ENCODE measurements at places on chromosomes 2 and 18. TPM values are rescaled to one million over a fixed set of nuclear protein-coding genes. Genes with fewer than 3 reads are reported as not detected.

- H3K27ac ChIP-seq: no peak overlapping the region
- H3K36me3 ChIP-seq: no peaks in the 10 kb centered on the region
- DNase-seq: no peak
- H3K27me3 ChIP-seq: no peaks in the 10 kb centered on the region
- no peaks in the 10 kb centered on the region for H3K4me1 ChIP-seq
These were observed 39.1 kb upstream of the GALNT3 start for GRCh38 chr2:165833156-165833555.

DNA sequence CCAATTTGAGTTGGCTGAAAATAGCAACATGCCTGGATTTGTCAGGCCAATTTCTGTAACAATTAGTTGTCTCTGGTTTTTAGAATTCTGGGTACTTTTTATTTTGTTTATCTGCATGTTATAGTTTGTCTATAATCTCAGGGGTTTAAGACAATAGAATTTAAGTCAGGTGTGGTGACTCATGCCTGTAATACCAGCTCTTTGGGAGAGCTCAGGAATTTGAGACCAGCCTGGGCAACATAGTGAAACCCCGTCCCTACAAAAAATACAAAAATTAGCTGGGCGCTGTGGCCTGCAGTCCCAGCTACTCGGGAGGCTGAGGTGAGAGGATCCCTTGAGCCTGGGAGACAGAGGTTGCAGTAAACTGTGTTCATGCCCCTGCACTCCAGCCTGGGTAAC lies 114.4 kb upstream of the GLS start:
- no peaks in the 10 kb centered on the region for H3K36me3 ChIP-seq
- DNase-seq: no peak
- H3K4me3 ChIP-seq: no peak overlapping the region
- no peaks in the 10 kb centered on the region for H3K27me3 ChIP-seq

DNA sequence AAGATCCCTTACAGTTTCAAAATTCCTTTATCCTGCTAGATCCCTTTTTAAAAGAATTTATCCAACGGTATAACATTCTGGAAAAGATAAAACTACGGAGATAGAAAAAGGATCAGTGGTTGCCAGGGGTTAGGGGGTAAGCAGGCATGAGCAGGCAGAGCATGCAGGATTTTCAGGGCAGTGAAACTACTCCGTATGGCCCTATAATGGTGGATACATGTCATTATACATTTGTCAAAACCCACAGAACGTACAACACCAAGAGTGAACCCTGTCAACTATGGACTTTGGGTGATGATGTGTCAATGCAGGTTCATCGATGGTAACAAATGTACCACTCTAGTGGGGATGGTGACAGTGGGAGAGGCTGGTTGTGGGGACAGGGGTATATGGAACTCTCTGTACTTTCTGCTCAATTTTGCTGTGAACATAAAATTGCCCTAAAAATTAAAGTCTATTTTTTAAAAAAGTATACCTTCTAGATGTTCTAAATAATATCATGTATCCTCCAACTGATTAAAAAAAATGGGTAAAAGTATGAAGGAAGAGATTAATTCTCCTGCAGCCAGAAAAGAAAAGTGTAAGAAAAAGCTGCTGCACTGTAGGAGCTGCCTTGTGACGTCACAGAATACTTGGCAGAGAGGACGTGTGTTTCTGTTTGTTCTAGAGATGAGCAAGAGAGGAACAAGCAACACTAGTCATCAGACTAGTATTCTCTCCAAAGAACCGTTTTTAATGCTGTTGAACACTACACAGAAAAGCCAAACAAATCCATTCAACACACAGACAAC lies 23.6 kb downstream of the ANKRD44 start:
- H3K4me1 ChIP-seq: no peaks in the 10 kb centered on the region
- H3K27ac ChIP-seq: no peak overlapping the region
- H3K27me3 ChIP-seq: no peaks in the 10 kb centered on the region
- no peaks in the 10 kb centered on the region for H3K36me3 ChIP-seq

DNA sequence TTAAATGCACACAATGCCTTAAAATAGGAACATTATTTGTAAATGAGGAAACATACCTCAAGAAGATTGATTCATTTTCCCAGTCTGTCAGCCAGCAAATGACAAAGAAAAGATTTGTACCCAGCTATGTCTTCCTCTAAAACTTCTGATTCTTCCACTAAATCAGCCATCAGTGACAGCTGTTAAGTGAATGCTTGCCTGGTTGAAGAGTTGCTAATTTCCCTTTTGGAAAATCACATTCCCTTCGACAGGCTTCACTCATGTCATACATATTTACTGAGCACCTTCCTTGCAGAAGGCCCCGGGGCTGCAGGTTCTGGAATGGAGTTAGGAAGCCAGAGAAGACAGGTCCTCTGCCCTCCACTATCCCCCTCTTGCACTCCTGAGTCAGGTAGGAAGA lies 112.0 kb upstream of the SLC66A3 start:
- no peaks in the 10 kb centered on the region for H3K36me3 ChIP-seq
- DNase-seq: no peak
- peaks cover 8% of the 10 kb centered on the region for H3K27me3 ChIP-seq
- no peaks in the 10 kb centered on the region for H3K4me1 ChIP-seq
- no peak overlapping the region for H3K4me3 ChIP-seq
- no peak overlapping the region for H3K27ac ChIP-seq

ANTXR1 gene
- 35.5 TPM for total RNA-seq
